HAP-1 (cell line): ENCODE measurements at places on chromosomes 7 and 10.

DNA sequence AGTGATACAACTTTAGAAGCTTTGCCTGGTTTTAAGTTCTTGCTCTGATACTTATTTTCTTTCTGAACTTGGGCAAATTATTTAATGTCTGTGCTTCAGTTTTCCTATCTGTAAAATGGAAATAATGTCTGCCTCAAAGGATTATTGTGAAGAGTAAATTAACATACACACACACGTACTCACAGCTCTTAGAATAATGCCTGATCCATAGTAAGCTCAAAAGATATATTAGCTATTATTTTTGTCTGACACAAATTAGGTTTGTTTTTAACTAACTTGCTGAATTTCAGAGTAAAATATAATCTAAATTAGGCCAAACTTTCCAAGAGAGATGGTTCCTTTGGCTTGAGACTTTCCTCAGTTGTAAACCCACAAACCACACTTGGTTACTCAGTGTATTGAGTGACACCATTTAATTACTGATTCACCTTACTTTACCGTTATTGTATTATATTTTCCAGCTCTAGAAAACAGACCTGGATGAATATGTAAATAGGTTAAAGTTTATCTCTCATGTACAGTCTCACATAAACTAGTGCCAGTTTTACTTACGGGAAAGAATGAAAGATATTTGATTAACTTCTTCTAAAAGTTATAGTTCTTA is 50.4 kb downstream of the VTI1A start:
- DNase-seq = no peak

DNA sequence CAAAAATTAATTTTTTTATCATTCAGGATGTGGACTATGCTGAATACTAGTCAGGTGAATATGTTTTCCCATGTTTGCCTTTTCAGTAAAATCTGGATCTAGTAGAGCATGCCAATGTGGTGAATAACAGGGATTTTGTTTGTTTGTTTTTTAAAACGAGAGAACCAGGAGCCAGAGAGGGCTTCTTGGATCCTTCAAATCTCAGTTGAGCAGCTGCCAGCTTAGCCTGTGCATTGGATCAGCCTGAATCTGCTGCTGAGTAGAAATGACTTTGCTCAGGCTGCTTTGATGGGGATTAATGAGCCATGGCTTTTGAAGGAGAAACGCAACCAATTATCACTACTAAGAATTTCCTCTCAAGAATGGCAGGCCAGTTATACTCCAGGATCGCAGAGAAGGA is 493.8 kb downstream of the ARL4A start:
- DNase-seq = no peak

DNA sequence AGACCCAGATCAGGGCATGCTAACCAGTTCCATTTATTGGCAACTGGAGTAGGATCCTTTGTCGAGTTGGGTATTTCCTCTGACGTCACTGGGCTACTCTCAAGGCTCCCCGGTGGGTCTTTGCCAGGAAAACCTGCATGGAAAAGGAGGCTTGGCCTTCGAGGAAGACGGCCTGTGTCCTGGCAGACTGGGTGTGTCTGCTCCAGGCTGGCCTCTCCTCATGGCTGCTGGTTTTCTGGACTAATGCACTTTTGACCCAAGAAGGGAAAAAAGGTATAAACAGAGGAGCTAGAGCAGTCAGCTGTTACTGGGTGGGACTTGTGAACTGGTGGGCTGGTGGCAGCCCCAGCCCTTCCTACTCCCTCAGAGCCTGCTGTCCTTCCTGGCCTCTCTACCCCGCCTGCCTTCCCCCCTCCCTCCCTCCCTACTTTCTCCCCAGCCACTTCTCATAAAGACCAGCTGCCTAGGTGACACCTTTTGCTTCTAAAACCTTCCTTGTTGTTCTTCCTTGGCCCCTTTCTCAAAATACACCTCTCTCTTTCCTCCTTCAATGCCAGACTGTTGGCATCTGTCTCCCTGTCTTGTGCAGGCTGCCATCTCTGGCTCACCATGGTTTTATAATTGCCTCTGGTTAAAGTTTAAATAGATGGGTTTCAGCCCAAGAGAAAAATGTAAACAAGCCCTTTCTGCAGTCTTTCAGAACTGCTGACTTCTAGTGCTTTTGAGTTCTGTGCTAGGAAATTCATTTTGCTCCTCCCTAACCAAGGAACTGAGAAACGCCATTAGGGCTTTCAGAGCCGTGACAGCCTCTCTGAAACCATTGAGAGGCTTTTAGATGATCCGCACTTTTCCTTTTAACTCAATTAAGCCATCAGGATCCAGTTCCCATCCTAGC is 101.8 kb upstream of the MKLN1 start:
- DNase-seq = no peak

DNA sequence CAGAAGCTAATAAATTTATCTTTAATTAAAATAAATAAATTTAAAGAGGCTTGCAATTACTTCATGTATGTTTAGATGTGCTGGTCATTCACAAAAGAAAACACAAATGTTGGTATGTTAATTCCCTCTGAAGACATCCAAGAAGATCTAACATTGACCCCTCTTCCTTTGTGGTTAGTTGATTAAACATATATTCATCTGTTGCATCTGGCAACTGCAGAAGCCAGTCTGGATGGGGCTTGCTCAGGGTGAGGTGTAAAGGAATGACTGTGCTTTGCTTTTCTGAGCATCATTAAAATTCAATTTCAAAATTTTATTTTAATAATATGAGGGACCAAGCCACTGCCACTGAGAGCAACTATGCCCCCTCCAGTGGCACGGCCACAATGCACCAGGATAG is 36.4 kb upstream of the FERD3L start:
- DNase-seq = no peak

DNA sequence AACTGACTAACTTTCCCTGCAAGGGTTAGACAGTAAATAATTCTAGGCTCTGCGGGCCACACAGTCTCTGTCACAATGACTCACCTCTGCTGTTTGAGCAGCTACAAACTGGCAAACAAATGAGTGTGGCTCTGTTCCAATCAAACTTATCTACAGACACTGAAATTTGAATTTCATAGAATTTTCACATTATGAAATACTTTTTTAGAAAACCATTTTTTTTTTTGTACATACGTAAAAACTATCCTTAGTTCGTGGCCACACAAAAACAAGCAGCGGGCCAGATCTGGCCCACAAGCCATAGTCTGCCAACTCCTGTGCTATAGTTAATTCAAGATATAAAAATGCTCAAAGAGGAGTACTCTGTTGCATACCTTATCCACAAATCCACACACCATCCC is 32.6 kb downstream of the PIP4K2A start:
- no peak for DNase-seq

DNA sequence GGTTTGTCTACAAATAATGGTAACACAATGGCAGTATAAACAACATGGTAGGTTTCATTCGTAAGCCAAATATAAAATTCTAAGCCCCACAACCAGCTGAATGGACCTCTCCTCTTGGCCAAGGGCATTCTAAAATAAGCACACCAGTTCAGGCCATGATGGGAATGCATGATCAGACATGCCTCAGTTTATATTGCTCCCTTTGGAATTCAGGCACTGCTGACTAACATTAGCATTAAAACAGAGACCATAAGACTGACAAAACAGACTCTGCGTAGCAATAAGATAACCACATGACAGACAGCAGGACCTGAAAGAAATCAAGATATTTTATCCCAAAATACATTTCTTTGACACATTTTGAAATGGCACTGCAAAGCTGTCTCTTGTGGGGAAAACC is 125.8 kb downstream of the FAM107B start:
- DNase-seq = peak; percentile 11

GRCh38 chr10:108500396-108500795 is 1335.9 kb upstream of the SORCS1 start:
- DNase-seq = no peak

- no peak for DNase-seq
Observed at GRCh38 chr10:69807696-69808095, 6.0 kb downstream of the COL13A1 start.

DNA sequence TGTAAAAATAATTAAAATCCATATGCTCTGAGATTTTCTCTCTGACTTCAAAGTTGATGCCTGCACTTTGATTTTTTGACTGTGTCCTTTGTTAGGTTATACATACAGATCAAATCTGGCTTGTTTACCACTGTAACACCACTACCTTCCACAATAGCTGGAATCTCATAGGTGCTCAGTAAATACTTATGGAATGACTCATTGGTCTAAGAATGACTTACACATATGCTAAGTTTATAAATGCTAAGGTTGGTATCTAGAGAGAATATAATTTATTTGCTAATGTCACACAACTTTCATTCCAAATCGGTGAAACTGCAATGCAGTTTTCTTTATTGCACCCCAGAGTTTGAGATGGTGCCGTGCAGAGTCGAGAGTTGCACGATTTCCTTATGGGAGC is 578.5 kb downstream of the SH2D4B start:
- DNase-seq = no peak

DNA sequence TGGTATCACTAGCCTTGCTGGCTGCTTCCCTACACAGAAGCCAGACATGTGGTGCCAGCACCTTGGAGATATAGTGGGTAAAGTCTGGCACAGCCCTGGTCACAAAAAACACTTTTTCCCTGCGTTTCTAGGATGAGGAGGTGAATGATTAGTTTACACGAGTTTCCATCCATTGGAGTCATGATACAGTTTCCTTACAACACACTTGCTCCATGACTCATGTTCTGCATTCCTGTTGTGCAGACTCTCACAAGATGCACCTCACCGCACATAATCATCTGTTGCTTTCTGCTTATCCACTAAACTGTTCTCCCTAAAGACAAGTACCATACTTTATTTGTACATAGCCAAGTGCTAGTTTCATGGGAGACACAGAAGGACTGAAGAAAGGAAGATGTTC is 747.1 kb upstream of the GALNT17 start:
- DNase-seq = no peak

GRCh38 chr7:94620703-94621118 is 35.2 kb downstream of the SGCE start:
- DNase-seq = no peak

DNA sequence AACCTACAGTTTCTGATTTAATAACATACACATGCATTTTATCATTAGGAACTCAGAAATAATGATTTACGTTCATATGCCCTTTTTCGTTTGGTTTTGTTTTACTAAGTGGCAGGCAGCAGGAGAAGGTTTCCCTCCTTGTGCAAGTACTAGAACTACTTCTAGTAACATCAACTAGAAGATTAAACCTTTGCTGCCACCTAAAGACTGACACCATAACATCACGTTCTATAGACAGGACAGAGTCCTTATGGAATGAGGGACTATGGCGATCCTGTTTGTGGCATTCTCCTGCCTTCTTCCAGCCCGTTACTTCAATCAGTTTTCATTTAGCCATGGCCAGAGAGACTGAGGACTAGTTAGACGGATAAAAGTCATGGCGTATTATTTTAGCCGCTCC is 53.2 kb downstream of the GAD2 start:
- peak; percentile 53 for DNase-seq

DNA sequence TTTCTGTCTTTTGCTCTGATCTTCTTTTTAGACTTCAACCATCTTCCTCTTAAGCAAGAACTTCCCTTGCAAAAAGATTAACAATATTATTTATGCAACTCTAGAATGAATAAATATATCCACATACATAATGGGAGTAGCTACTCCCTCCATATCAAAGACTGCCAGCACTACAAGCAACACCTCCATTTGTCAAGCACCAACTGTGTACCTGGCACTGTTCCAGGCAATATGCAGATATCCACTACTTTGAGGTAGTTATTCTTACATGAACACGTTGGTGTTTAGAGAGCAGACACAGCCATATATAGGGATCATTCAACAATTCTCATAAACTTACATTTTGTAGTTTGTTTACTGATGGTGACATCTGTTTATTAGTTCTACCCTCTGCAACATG is 83.6 kb upstream of the CACNB2 start:
- DNase-seq = no peak

- no peak for DNase-seq
Observed at GRCh38 chr7:41916450-41916927, 213.6 kb upstream of the INHBA start.

DNA sequence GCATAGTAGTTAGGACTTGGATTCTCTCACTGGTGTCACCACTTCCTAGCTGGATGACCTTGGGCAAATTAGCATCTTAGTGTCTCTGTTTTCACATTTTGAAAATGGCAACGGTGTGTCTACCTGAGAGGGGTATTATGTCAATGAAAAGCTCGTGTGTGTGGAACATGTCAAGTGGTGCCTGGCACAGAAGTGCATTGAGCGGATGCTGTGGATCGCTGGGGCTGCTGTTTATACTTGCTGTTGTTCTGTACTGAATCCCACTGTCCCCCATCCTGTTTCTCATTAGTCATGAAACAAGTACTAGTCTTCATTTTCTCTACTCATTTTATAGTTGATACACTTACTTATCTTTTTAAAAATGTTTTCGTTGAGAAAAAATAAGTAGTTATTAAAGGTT is 26.1 kb downstream of the RBM33 start:
- no peak for DNase-seq

- DNase-seq = peak; percentile 51
Observed at GRCh38 chr7:95690367-95690947, 81.9 kb upstream of the DYNC1I1 start.

- peak; percentile 86 for DNase-seq
Observed at GRCh38 chr7:32957326-32958045, at the start of gene FKBP9. TSS of gene FKBP9 (plus strand) at chr7:32957440. CDS start at chr7:32957574, 134 bp downstream.

DNA sequence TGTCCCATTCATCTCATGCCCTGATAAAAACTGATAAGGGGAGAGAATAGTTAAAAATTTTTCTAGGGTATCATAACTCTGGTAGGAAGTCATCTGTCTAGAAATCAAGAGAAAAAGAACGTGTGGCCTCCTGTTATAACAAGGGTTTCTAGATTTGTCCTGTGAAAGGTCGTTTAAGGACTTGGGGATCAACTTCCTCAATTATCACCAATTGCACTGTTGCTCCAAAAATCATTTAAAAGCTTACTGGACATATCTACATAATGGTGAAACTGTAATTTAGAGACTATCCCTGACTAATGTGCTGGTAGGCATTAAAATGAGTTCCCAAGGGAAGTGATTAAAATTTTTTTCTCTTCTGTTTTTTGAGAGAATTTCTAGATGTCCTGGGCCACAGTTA is 58.2 kb downstream of the GPR141 start:
- no peak for DNase-seq

GRCh38 chr10:122022276-122022675 is 33.3 kb downstream of the TACC2 start:
- no peak for DNase-seq

DNA sequence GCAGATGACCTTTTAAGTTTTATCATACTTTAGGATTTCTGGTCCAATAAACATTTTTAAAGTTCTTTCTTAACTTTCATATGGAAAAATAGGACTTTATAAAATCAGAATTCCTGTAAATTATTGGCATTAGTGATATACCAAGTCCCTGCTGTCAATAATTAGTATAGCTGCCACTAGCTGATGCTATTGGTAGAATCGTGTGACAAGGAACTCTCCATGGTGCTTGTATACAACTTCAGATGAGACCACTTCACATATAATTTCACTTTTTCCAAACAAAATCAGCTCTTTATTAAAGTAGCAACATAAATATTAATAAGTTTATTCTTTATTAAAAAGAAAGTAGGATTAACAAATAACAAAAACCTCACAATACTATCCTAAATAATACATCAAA is 49.9 kb downstream of the ZNF800 start:
- no peak for DNase-seq

DNA sequence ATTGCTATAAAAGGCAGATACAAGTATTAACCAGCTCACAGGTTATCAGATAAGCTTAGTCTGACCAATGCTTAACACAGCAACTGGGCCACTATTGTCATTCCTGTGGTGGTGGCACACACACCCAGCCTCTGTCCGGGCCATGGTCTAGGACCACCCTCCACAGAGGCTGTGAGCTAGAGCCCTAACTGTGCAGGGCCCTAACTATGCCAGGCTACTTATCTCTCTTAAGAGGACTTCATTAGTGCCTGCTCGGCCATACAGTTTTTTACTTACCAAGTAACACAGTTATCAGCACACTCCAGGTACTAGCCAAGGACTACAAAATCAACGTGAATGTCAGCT is 2.1 kb upstream of the EGFR start:
- no peak for DNase-seq

- no peak for DNase-seq
Observed at GRCh38 chr7:112484671-112485167, 3.9 kb downstream of the LSMEM1 start.
